Hematopoietic multipotent progenitor cell treated with erythropoietin and hydrocortisone succinate and interleukin-3 and kit ligand, for 15 days (in vitro differentiated cells): ENCODE measurements at places on chromosomes 2 and 18.

DNA sequence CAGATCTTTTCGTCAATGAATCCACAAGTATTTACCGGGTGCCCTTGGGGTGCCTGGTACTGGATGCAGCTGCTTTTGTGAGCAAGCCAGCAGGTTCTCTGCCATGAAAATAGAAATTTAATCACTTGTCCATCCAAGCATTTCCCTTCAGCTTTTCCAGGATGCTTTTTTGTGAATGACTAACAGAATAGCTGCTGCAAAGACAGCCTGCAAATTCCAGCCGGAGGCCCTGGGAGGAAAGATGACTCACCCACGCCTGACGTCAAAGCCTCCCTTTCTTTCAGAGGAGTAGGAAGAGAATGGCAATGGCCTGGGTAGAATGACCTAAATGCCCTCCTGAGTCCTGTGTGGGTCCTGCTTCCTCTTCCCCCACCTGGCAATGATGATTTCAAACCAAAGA, 111.9 kb downstream of the AP1S3 start:
- no peak for DNase-seq

GRCh38 chr2:50449306-50449705, 582.6 kb downstream of the NRXN1 start:
- no peak for DNase-seq

- no peak for DNase-seq
These were observed 74.0 kb downstream of the CMPK2 start for GRCh38 chr2:6791682-6792081.

GRCh38 chr2:8541223-8541622, 140.6 kb upstream of the ID2 start:
- DNase-seq, result no peak

DNA sequence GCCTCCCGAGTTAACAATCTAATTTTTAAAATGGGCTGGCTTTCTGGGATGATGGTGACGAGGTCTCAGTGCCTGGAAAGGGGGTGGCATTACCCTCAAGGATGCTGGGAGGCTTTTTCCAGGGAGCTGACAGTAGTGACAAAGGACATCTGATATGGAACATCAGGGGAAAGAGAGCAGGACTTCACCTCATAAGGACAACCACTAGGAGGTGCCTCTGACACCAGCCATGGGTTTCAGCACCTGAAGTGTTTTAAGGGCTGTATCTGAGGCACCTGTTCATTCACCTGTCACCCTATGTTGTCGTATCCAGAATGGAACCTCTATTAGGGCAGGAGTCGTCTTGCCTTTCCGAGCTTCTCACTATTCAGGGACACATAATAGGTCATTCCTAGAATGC, 10.8 kb downstream of the IL36B start:
- no peak for DNase-seq

DNA sequence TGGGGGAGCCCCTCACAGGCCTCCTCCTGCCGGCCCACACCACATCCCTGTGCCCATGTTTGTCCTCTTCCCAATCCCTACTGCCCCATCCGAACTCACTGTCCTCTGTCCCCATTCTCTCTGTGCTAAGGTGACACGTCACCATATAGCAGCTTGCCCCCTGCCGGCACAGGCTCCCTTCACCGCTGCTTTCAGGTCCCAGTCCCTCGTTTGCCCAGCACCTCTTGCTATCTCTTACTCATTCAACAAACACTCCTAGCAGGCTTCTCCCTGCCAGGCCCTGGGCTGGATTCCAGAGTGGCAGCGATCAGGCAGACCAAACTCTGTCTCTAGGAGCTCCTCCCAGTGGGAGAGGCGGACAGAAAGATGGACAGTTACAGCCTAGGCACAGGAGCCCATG, 74.3 kb downstream of the TFCP2L1 start:
- no peak for DNase-seq

DNA sequence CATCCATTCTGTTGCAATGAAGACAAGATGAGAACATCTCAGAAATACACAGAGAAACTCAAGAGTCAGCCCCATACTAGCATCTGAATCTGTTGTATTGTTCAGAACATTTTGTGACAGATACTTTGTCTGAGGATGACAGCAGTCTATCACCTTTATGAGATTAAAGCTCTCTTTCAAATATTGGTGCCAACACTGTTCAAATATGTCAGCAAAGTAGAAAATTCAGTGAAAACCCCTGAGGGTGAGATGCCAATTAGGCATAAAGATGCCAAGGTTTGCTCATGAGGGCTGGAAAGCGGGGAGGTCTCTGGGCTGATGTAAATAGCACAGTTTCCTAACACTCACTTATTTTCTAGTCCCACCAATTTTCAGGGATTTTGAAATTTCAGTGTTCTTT, 1054.2 kb upstream of the CRIM1 start:
- DNase-seq, result no peak

GRCh38 chr2:66541646-66542045, 106.7 kb downstream of the MEIS1 start:
- DNase-seq, result no peak

- no peak for DNase-seq
These were observed 14.5 kb upstream of the CIB4 start for GRCh38 chr2:26655611-26656195.

- no peak for DNase-seq
These were observed 118.3 kb downstream of the CABLES1 start for GRCh38 chr18:23253630-23254029.

DNA sequence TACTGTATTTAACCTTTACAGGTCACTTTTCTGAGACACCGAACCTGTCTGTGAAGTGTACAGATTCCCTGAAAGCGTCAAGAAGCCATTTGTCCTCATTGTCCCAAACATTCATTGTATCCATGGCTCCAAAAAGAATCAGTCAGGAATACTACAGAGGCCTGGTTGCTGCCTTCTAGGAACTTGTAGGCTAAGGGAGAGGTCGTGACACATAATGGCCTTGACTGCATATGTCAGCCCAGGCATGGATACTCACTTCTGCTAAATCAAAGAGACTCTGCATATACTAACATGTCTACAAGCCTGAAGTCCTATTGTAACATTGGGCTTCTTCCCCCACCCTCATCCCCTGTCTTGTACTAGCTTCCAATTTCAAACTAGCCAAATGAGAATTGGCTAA, 40.2 kb downstream of the ONECUT2 start:
- DNase-seq, result no peak

- no peak for DNase-seq
These were observed 19.1 kb downstream of the SLC40A1 start for GRCh38 chr2:189561371-189562038.

DNA sequence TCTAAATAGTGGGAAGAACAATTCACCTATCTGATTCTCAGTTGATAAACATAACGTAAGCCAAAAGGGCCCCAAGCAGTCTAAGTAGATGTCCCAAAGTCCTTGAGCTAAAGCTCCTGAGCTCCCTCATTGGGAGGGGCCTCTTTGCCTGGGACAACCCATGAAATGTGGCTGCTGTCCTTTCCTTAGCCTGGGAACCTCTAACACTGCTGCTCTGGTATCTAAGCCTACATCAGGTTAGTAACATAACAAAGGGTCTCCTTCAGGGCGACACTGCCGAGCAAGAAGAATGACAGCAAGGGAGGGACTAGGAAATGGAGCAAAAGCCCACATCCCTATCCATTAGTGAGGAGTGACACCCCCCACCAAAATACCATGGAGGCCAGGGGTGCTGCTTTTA, 98.3 kb downstream of the MAPRE2 start:
- no peak for DNase-seq

DNA sequence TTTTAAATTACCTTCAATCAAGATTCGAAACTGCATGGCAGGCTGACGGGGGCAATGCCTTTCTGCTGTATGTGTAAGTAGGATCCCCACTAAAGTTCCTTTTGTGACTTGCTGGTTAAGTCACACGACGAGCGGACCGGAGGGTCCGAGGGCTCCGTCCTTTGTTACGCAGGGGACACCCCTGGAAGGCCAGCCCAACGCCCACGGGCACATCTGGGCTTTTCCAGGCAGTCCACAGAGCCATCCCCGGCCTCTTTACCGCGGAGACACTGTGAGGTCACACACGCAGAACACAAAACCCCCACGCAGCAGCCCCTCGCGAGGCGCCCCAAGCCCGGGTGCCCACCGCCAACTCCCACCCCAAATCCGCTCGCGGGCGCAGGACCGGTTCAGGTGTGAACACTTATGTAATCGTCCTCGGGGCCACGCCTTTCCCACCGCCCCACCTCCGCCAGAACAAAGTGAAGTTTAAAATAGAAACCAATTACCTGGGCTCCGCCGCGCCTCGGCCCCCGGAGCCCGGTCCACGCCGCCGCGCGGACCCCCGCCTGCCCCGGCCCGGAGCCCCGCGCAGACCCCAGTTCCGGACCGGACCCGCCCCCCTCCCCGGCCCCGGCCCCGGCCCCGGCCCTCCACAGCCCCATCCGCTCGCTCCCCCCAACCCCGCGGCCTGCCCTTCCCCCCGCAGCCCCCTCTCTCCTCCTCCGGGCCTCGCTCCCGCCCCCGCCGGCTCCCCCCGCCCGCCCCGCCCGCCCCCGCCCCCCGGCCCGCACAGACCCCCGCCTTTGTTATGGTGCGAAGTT, 4.2 kb downstream of the ZNF516 start:
- no peak for DNase-seq

DNA sequence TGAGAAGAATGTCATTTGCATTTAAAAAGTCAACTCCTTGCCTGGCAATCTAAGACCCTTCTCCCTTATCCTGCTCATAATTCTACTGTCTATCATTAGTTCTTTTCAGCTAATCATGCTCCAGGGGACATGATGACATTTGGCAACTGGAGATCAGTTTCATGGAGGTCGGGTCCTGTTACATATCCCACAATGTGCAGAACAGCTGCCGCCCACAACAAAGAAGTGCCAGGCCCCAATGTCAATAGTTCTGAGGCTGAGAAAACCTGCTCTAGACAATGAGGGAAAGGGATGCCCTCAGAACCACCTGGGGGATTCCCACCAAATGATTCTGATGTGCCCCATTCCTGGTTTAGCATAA, 53.4 kb upstream of the IL1RL1 start:
- no peak for DNase-seq

DNA sequence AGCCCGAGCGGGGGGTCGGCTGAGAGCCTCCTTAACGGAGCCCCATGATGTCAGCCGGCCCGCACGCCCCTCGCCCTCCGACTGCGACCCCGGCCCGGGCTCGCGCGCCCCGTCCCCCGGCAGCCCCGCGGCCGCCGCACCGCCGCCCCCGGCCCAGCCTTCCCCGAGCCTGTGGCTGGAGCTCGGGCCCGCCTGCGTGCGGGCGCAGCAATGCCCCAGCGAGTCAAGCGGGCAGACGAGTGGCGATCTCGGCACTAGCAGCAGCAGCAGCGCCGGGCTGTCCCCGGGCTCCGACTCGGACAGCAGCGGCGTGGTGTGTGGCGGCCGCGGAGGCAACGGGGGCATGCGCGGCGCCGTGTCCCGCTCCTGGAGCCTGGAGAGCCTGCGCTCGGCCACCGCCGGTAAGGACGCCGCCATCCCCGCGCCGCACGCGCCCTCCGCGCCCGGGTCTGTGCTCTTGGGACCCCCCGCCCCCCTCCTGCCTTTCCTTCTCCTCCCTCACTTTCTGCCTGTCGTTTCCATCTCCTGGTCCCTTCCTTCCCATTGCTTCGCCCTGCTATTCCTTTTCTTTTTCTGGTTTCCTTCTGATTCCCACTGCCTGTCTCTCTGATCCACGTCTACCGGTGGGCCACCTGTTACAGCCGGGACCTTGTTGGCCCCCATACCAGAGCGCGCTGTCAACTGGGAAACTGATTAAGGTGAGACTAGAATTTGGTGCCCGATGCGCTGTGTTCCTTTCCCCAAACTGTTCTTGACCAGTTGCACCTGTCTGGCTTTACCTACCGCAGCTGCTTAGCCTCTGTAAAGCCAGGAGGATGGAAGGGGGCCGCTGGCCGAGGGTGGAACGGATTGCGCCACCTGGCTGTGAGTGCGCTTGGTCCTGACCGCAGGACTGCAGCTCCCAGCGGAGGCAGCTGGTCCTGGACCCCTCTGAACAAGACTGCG, 127.4 kb downstream of the ARHGEF4 start:
- DNase-seq, result no peak

- DNase-seq, result no peak
These were observed 136.9 kb upstream of the GATA6 start for GRCh38 chr18:22032392-22032961.

GRCh38 chr2:42029171-42029570, 18.6 kb upstream of the PKDCC start:
- DNase-seq, result no peak

DNA sequence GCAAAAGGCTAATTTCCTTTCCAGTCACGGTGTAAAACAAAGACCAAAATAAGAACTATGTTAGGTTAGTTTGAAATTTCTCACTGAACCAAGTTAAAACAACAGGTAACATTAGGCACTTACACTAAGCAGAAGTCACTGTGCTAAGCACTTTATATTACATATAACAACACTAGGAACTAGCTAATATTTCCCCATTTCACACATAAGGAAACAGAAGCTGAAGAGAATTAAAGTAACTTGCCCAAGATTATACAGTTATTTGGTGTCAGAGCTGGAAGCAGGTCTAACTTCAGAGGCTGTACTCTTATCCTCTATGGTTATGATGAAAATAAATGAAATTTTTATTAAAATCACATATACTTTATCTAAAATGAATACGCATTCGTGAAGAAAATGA, 5.9 kb downstream of the ITSN2 start:
- DNase-seq, result no peak

DNA sequence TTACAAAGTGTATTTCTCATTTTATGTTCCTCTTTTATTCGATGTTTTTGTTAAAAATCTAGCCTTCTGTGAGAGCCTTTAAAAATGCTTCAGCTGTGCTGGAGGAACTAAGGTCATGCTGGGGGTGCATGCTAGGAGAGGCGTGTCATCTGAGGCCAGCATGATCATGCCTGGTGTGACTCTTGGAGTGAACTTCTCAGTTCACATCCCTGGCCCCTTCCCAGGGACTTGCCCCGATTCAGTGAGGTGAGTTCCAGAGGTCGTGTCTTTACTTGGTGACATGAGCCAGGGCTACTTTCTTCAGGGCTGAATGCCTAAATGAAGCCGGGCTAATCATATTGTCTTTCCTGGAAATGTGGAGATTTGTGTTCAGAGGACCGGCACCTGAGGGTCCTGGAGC, 264.9 kb downstream of the MREG start:
- no peak for DNase-seq

DNA sequence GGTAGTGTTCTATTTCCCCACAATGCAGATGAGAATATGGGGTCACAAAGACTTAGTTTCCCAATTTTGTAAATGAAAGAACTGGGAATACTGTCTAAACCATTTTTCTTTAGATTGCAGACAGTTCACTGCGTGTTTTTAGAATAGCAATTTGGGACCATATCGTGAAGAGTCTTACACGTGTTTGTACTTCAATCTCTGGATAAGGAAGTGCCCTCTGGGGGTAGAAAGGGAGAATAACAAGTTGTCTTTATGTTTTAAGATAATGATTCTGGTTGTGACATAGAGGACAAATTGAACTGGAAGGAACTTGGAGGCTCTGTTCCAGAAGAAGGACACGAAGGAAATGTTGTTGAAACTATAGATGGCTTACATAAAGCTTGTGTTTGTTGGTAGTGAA, 457.7 kb downstream of the CBLN2 start:
- no peak for DNase-seq
